D341Med (cell line): ENCODE measurements at places on chromosomes 3 and 15.

- DNase-seq, result no peak
Observed at GRCh38 chr15:99914723-99915122, 181.5 kb upstream of the LYSMD4 start.

DNA sequence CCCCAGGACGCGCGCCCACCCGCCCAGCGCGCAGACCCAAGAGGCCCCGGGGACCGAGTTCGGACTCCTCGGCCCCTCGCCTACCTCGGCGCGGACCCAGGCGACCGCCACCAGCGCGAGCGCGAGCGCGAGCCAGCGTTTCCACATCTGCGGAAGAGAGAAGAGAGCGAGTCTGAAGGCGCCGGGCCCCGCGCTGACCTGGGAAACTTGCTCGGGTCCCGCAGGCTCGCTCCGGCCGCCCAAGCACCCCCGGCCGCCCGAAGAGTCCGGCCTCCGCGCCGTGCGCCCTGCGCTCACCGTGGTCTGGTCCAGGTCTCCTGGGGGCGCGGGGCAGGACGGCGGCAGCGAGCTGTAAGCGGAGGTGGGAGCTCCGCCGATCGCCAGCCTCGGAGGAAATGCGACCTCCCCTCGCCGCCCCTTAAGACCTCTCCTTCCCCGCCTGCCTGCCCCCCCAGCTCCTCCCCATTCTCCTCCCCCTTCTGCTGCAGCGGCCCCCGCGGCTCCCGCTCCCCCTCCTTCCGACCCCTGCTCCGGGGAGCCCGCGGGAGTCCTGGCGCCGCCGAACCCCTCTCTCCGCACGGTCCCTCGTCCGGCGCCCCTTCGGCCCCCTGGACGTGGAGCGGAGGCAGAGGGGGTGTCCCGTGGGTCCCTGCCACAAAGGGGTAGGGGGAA lies at the start of gene FSTL1:
Gene FSTL1, minus strand, starts transcription at position 393 of the 672 bp plus-strand sequence. Its CDS starts 246 bp downstream, at position 147.
- DNase-seq, result peak; percentile 73

- DNase-seq, result no peak
Observed at GRCh38 chr3:87128006-87128405, 99.1 kb upstream of the CHMP2B start.

DNA sequence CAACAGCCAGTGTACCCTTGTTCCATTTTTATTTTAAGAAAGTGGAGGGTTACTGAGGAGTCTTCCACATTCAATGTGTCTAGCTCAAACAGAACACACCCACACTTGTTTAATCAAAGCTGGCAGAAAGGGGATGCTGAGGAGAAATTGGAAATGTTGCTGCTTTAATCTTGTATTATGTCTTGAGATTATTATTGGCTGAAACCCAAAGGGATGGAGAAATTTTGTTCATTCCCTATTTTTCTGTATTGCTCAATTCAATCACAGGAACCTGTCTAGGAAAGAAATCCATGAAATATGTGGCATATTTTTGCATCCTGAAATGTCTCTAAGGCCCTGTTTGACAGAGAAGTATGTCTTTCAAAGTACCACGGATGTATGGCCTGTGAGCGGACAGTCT lies 238.0 kb downstream of the MYRIP start:
- no peak for DNase-seq
